ENCODE measurements at places on chromosomes 11 and 22.

DNA sequence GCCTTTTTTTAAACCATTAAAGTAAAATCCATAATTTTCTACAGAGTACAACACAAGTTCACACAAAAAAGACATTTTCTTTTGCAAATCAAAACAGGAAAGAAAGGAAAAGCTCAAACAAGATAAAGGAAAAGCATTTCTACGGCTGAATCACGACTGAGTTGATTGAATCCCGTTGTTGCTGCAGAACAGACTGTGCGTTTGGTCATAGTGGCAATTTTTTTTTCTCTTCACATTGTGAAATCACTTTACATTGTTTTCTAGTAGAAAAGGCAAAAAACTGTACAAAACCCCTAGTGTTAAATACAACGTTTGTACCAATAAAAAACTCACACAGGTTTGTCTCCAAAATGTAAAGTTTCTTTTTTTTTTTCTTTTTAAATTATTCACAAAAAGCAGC lies 17.3 kb upstream of the RAPSN start:
- DNase-seq, result no peak

- DNase-seq, result no peak
These were observed 143.3 kb upstream of the TBCEL start for GRCh38 chr11:120880498-120881175.

- DNase-seq, result no peak
These were observed 10.2 kb downstream of the ANKK1 start for GRCh38 chr11:113397821-113398220.

GRCh38 chr11:132365650-132366049 lies 995.2 kb downstream of the NTM start:
- no peak for DNase-seq

DNA sequence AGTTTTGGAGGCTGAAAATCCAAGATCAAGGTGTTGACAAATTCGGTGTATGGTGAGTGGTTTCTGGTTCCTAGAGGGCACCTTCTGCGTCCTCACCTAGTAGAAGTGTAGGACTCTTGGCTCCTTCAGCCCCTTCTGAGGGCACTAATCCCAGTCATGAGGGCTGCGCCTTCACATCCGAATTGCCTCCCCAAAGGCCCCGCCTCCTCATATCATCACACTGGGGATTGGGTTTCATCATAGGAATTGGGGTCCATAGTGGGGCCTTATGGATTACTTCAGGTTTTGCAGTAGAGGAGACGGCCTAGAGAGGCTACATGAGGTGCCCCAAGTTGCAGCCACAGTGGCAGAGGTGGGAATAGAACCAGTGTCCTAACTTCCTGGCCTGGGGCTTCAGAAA lies 87.1 kb downstream of the CEP164 start:
- DNase-seq, result no peak

- DNase-seq, result no peak
These were observed 29.4 kb downstream of the PPP2R1B start for GRCh38 chr11:111736621-111737443.

GRCh38 chr11:64864473-64865285 lies 13.7 kb downstream of the EHD1 start:
- no peak for DNase-seq

GRCh38 chr11:44626645-44627044 lies 61.2 kb downstream of the CD82 start:
- no peak for DNase-seq

- no peak for DNase-seq
These were observed 209.7 kb downstream of the SNX19 start for GRCh38 chr11:130706572-130706971.

GRCh38 chr11:112289588-112290492 lies 29.2 kb upstream of the PLET1 start:
- DNase-seq, result peak; percentile 78

DNA sequence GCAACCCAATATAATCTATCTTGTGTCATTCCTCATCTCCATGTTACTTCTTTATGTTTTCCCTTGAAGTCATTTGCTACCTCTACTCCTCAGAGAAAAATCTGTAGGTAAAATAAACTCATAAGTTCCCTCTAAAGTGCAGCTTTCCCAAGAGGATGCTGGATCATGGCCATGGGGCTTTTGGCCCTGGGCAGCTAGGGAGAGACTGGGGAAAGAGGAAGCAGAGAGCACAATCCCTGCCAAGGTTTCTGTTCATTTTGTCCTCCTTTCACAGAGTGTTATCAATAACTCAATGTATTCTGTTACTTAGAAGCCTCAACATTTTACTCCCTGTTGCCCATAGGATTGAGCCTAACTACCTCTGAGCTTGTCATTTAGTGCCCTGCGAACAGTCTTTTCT lies 9.0 kb downstream of the RNF121 start:
- no peak for DNase-seq

DNA sequence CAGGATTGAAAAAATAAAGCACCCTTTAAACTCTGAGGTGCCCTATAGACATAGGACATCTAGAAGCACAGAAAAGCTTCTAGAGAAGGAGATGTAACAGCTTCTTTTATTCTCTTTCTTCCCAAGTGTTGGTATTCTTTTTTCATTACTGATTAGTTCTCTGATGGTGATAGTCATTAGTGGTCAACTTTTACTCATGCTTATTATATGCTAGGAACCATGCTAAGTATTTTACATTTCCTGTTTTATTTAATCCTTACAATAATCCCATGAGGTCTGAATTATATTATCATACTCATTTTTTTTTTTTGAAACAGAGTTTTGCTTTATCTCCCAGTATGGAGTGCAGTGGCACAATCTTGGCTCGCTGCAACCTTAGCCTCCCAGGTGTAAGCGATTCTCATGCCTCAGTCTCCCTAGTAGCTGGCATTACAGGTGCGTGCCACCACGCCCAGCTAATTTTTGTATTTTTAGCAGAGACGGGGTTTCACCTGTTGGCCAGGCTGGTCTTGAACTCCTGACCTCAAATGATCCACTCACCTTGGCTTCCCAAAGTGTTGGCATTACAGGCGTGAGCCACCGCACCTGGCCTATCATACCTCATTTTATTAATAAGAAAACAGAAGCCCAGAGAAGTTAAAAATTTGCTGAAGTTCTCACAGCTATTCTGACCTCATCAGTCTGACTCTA lies 3.0 kb downstream of the C11orf52 start:
- DNase-seq, result no peak

- DNase-seq, result no peak
These were observed 35.2 kb downstream of the IFT27 start for GRCh38 chr22:36740716-36741115.

- no peak for DNase-seq
These were observed at the start of gene SLC15A3 for GRCh38 chr11:60951904-60952741. Gene SLC15A3, minus strand, starts transcription at chr11:60952176. Its CDS starts 625 bp downstream, at chr11:60951551.

- DNase-seq, result no peak
These were observed 38.4 kb upstream of the EMID1 start for GRCh38 chr22:29167032-29167911.

DNA sequence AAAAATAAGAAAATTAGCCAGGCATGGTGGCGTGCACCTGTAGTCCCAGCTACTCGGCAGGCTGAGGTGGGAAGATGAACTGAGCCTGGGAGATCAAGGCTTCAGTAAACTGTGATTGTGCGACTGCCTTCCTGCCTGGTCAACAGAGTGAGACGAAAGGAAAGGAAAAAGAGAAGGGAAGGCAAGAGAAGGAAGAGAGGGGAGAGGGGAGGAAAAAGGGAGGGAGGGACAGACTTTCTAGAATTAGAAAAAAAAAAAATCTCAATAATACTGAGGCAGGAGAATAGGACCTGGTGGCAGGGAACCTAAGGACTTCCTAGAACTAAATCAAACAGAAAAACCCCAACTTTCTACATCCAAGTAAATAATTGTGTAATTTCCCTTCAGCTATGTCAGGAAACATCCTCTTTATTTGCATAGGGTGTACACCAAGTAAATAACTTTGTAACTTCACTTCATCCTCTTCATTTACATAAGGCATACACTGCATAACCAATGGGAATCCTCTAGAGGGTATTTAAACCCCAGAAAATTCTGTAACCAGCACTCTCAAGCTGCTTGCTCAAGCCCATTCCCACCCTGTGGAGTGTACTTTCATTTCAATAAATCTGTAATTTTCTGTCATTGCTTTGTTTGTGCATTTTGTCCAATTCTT lies 8.7 kb downstream of the SBF2 start:
- DNase-seq, result no peak

DNA sequence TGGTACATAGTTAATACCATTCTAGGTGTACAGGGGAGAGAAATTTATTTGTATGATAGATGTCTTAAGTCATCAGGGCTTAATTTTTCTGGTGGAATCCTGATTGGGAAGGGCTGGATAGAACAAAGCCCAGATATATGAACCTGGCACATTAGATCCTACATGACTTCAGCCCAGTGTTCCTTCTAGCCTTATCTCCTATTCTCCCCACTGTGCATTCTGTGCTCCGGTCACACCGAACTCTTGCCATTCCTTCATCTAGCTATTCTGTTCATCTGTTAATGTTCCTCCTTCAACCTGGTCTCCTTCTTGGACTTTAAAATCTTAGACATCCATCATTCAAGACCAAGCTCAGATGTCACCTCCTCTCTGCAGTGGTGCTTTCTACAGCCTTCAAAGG lies 68.9 kb upstream of the EED start:
- no peak for DNase-seq

- no peak for DNase-seq
These were observed 1.6 kb downstream of the CD59 start for GRCh38 chr11:33734441-33735270.

DNA sequence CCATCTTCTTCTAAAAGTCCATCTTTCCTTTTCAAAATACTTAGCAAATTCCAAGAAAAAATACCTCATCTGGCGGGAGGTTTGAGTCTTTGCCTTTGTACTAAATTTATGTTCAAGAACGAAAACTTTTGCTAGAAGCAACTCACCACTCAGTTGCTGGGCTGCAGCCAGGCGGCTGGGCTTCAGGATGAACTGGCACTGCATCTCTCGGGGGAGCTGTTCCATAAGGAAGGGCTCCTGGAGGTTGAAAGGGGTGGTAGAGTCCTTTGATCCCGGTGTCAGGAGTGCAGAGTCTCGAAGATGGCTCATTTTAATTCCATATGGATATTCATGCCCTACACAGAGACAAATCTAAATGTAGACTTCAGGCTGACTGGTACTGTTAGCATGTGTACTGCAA lies 105.8 kb downstream of the ARHGAP20 start:
- DNase-seq, result no peak
